ENCODE measurements at places on chromosomes 4 and X.

DNA sequence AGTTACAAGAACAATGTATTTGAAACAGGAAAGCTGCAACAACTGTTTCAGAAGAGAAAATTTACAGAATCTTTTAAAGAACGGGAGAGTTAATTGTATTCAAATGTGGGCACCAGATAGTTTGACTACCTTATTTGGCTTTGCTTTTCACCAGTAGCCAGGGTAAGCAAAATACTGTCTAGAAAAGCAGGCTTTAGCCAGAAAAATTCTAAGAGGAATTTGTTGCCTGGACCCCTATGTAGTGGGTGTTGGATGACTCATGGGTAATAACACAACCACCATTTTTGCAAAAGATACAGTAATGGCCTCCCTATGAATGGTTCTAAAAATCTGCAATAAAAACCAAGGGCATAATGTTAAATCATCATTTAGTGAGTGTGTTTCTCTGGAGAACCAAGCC is 233.4 kb upstream of the ANXA3 start:
- DNase-seq, result no peak

DNA sequence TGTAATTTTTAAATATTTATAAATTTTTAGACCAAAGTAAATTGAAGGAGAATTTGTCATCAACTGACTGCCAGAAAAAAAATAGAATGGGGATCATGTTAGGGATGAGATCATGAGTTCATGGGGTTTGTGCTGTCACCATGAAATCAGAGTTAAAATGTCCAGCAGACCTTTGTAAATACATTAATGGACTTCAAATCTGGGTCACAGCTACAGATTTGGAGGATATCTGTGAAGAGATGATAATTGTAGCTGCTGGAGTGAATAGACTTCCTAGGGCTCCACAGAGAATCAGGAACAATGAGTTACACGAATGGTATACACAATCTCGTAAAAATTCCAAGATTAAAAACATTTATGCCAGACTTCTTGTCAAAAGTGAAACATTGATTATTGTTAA is 6.6 kb downstream of the FSTL5 start:
- no peak for DNase-seq

DNA sequence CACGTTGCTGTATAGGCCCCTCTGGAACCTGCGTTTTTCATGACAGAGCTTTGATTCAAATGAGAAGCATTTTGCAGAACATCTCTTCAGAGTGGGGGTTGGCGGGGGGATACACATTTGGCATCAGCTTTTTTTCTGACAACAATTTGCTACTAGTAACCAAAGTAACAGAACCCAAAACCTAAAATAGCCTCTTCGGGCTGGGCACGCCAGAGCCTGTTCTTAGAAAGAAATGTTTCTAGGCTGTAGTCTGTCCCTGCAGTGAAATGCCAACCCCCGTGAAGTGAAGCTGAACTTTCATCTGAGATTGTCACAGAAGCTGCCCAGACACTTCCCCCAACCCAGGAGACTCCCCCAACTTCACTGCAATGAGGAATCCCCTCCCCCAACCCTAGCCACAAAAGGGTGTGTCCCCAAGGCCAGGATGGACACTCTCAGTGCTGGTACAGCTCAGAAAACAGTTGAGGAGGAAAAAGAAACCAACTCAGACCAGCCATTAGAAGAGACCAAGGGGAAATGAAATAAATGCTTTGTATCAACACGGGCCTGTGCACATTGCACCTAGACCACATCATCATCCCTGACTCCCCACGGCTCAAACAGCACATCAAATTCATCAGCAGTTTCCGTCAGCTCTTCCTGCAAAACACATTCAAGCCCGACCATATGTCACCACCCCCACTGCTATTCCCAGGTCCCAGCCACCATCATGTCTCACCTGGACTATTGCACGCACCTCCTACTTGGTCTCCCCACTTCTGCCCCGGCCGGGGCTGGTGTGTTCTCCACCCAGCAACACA is 8.4 kb upstream of the MAN2B2 start:
- DNase-seq, result no peak

DNA sequence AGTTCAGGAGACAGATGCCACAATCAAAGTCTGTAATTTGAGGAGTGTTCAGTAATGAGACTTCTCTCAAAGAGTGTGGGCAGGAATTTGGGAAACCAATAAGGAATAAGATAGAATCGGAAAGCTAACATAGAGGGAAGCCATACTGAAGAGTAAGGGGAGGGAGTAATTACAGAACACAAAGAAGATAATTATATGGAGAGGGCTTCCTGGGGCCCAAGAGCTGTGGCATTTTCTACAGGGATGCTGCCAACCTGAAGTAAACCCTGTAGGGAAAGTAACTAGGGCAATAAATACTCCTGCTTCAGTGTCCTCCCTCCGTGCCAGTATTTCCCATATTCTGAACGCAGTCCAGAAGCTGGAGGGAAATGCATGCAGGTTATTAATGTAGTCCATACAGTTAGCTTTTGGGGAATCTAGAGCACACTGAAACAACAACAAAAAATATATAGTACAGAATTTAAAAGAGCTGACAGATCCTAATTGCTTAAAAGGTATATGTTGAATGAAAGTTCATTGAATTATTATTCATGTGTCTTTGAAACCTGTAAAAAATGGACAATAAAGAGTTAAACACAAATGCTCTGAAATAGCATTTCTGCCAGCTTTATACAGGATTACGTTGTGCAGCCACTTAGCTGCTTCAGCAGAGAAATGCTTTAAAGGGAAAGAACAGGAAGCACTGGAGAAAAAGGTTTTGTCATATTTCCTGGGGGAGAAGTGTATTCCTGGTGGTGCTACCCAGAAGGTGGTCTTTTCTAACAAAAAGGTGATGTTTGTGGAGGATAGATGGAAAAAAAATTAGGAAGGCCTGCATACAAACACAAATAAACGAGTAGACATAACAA is 48.0 kb downstream of the CXXC4 start:
- no peak for DNase-seq

DNA sequence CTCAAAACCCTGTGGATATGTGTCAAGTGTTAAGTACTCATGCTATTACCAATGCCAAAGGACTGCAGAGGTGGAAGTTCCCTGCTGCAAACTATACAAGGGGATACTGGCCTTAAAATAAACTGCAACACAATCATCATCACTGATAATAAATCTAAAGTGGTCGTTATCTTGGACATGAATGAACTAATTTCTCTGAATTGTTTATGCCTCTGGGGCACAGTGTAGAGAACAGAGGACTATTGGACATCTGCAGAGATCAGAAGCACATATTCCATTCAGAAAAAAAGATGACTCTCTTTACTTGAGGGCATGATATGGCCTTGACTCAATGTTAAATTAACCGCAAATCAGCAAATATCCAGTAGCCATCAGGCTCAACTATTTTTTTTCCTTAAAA is 542.6 kb upstream of the IGFBP7 start:
- no peak for DNase-seq

GRCh38 chr4:38075370-38076152 is 115.4 kb downstream of the PTTG2 start:
- DNase-seq, result no peak

- DNase-seq, result no peak
Observed at GRCh38 chrX:69555481-69556041, 51.4 kb downstream of the NALF2 start.

All from CD4-positive, alpha-beta T cell (primary cell).